ENCODE measurements at places on chromosomes 12 and 14.

GRCh38 chr14:57725399-57726077, 140.4 kb downstream of the SLC35F4 start:
- DNase-seq = no peak

GRCh38 chr12:98402091-98402490, 113.3 kb upstream of the TMPO start:
- no peak for DNase-seq

DNA sequence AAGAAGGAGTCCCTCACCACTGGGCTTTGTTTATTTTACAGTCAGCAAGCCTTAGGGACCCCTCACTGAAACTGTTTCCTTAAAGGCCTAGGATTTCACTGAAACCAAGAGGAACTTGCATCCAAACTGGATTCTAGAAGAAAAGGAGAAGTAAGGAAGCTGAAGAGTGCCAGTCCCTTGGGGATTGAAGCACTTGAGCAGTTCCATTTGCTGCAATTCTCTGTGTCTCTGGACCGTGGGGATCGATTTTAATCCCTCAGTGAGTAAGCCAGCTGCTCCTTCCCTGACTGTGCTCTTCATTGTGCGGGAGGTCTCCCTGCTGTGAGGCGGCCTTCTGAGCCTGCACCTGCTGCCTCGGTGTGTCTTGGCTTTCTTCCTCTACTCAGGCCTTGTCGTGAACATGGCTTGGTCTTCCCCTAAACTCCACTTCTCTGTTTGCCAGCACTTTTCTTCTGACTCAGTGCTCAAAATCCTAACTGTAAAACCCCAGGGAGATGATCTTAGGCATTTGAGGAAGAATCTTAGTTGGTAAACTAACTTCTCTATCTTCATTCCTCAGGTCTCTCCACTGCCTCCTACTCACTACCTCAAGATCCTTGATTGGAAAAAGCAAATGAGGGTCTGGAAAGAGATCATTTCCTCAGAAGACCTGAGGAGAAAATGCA, 132.6 kb downstream of the SLC38A6 start:
- DNase-seq = no peak

- no peak for DNase-seq
These were observed 438.8 kb upstream of the USP15 start for GRCh38 chr12:61821381-61821780.

- DNase-seq = peak; percentile 53
These were observed 25.5 kb upstream of the FBXO34 start for GRCh38 chr14:55245657-55246268.

DNA sequence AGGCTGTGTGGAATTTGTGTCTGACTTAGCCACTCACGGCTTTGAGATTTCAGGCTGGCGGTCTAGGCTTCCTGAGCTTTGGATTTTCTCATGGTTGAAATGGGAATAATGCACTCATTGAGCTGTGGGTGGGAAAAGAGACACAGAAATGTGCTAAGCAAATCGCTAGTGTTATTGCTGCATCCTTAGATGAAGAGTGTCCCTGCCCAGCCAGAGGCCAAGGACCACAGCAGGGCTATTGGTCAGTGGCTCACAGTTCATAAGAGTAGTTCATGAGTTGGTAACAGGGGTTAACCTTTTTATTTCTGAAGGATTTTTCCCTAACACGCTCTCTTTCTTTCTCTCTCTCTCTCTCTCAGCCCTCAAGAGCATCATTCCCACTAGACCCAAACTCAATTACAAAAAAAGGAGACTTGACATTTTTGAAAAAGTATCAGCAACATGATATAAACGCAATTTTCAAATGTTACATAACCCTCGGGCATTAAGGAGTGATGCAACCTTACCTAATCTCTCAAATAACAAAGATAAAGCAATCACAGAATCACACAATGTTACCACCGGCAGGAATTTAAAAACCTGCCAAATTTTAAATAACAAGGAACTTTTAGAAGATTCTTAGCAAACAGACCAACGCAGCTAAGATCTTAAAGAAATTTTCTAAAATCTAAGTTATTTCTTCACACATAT, 36.7 kb upstream of the RMST start:
- no peak for DNase-seq

DNA sequence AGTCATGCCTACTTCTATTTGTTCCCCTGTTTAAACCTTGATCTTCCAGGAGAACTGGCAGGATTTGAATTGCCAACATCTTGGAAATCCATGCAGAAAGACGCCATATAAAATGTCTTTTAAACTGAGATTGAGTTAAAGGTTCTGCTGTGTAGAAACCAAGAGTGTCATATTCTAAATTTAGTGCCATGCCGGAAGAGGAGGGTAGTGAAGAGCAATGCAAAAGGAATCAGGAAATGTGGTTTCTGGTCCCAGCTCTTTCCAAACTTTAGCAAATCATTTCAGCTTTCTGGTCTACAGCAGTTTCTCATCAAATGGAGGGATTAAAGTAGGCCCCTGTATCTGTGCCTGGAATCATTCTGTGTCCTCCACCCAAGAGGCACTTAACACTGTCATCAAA, 85.7 kb downstream of the BTG1 start:
- no peak for DNase-seq

GRCh38 chr14:104181761-104182530, 43.6 kb downstream of the KIF26A start:
- DNase-seq = no peak

- DNase-seq = no peak
These were observed 3.1 kb upstream of the SLCO1B3 start for GRCh38 chr12:20807192-20808080.

- no peak for DNase-seq
These were observed 691.8 kb downstream of the TMEM121 start for GRCh38 chr14:106218174-106218573.

DNA sequence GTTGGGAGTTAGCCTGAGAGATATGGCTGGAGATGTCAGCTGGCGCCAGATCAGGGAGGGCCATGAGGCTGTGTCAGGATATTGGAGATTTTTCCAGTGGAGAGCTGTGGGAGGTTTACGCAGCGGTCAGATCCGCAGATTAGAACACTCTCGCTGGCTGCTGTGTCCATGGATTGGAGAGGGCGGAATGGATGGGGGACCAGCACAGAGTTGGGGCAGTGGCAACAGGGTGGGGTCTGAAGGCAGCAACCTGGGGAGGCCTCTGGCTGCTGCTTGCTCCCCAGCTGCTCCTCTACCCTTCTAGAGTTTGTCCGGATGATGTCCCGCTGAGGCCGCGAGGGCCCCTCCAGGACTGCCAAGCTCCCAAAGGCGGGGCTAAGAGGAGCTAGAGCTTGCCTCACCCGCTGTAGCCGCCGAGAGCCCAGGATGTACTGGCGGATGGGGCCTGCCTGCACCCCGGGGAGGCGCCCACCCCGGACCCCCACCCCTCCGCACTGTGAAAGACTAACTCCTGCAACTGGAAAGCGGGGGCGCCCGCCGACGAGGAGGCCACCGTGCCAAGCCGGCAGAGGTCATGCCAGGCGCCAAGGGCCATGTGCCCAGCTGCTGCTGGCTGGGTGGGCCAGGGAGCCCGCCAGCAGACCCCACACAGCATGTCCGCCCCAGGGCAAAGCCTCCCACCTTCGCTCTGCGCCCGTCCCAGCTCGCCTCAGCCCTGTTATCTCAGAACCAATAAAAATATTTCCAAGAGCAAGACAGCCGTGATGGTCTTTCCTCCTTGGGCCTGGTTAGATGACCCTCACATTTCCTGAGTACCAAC, 20.2 kb upstream of the MLEC start:
- DNase-seq = no peak

GRCh38 chr12:41777064-41777790, 367.4 kb downstream of the GXYLT1 start:
- DNase-seq = no peak

DNA sequence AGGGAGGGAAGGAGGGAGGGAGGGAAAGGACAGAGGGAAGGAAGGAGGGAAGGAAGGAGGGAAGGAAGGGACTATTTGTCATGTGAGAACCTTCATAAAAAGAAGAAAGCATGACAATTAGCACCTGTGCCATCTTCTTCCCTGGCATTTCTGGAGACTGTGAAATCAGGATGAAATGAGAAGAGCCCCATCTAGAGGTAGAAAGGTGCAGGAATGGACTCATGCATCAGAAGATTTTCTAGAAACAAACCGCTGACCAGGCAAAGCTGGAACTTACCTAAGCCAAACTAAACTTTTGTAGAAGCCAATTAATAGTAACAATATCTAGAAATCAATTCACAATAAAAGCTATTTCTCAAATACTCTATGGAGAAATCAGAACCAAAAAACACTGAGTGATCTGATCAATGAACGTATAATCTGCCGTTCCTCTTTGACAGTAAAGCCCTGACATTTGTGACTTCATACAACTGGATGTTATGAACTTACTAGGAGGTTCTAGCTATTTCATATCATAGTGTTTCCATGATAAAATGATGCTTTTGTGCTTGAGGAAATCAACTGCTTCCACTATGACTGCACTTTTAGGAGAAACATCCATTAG, 24.4 kb upstream of the CRACR2A start:
- DNase-seq = peak; percentile 52

- DNase-seq = no peak
These were observed 17.2 kb downstream of the NAV3 start for GRCh38 chr12:77847680-77848431.

DNA sequence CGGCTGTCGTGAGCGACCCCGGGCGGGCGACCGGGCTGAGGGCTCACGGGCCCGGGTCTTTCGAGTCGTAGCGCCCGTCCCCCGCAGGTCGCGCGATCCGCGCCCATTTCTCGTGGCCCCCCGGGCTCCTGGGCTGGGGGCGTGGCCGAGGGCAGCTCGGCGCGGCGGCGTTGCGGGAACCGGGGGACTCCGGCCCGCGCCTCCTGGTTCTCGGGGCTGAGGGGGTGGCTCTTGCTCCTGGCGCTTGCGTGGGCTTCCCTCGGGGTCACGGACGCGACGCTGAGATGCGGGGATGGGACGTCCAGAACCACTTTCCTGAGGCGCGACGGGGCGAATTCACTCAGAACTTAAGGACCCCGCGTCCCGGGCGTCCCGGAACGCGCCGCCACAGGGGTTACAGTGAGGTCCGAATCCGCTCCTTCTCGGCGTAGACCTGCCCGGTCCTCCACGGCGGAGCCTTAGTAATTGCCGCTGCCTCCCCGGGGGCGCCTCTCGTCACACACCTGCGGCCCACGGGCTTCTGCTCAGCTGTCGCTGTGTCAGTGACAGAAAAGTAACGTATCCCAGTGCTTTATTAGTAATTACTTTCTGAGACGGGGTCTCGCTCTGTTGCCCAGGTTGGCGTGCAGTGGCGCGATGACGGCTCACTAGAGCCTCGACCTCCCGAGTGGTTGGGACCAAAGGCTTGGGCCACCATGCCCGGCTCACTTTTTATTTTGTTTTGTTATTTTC, 606 bp downstream of the EP400 start:
- DNase-seq = peak; percentile 37

GRCh38 chr14:38880643-38881524, 222.2 kb downstream of the SEC23A start:
- DNase-seq = no peak
